ENCODE measurements at places on chromosomes 16 and 17. TPM values are rescaled to one million over a fixed set of nuclear protein-coding genes. Genes with fewer than 3 reads are reported as not detected.

CEMP1 gene
- 0.94 TPM for total RNA-seq

DNA sequence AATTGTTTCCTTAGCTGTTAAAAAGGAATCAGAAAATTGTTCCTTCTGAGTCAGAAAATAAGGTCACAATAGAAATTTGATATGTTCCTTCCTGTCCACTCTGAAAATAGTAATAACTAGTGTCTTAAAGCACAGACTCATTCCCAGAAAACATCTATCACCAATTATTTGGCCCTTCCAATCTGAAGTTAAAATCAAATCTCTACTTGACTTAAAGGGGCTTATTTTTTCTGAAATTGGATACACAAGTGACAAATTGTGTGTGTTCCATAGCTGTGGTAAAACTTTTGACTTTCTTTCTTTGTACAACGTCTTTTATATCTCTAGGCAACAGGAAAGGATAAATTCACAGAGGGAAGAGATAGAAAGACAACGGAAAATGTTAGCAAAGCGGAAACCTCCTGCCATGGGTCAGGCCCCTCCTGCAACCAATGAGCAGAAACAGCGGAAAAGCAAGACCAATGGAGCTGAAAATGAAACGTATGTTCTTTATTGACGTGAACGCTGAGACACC is 54.5 kb upstream of the MRC2 start:
- DNase-seq: no peak

DNA sequence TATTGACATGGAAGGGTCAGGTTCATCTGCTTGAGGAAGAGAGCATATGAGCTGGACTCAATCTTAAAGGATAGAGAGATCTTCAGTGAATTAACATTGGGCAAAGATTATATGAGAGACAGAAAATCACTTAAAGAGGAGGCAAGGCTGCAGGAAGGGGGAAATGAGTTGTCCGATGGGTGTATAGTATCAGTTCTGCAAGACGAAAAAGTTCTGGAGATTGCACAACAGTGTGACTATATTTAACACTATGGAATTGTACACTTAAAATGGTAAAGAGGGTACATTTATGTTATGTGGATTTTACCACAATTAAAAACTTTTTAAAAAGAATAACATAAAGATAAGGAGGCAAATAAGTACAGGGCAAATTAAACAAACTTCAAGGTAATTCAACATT is 80.7 kb downstream of the HELZ start:
- DNase-seq: no peak

- no peak for DNase-seq
These were observed 11.6 kb downstream of the HBQ1 start for GRCh38 chr16:191831-192230.

DNA sequence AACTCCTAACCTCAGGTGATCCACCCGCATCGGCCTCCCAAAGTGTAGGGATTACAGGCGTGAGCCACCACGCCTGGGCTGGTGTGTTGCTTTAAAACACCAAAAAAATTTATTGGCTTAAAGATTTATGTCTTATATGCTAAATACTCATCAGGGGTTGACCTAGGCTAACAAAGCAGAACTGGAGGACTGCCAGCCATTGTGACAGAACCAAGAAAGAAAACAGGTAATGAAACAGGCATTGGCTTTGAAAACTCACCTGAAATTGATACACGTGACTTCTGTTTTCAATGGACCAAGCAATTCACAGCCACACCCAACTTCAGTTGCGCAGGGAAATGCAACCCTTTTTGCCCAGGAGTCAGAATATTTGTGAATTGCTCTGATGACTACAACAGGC is 4.9 kb upstream of the PHAF1 start:
- peak; percentile 11 for DNase-seq

GRCh38 chr16:57798267-57798810 is 4.0 kb downstream of the KIFC3 start:
- no peak for DNase-seq

- peak; percentile 93 for DNase-seq
These were observed 31.3 kb downstream of the ZCCHC14 start for GRCh38 chr16:87461466-87461991.

DNA sequence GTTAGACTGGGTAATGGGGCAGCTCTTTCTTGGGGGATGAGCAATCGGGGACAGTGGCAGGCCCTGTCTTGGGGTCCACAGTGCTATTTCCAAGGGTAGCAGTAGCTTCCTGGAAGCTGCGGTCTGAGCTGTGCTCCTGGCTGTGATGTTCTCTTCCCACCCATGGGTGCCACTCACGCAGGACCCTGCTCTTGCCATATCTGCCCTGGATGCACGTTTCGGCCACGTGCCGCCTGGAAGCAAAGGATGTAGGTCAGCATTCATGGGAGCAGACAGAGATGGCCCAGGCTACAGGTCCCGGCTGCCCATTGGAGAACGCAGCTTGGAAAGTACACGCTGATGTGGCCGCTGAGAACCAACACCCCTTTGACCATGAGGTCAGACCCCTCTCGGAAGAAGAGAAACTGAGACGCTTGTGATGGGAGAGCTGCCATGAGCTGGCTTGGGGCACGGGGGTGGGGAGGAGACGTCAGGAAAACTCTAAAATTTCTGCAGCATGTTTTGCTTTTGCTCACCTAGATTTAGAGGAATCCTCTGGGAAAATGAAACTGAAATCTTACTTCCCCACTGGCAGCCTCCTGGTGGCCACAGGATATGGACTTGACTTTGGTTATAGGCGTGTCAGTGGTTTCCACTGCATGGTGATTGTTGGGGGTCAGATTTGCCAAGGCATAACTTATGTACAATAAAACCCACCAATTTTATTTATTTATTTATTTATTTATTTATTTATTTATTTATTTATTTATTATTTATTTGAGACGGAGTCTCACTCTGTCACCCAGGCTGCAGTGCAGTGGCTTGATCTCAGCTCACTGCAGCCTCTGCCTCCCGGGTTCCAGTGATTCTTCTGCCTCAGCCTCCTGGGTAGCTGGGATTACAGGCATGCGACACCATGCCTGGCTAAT is 36.2 kb upstream of the IRF8 start:
- DNase-seq: no peak

DNA sequence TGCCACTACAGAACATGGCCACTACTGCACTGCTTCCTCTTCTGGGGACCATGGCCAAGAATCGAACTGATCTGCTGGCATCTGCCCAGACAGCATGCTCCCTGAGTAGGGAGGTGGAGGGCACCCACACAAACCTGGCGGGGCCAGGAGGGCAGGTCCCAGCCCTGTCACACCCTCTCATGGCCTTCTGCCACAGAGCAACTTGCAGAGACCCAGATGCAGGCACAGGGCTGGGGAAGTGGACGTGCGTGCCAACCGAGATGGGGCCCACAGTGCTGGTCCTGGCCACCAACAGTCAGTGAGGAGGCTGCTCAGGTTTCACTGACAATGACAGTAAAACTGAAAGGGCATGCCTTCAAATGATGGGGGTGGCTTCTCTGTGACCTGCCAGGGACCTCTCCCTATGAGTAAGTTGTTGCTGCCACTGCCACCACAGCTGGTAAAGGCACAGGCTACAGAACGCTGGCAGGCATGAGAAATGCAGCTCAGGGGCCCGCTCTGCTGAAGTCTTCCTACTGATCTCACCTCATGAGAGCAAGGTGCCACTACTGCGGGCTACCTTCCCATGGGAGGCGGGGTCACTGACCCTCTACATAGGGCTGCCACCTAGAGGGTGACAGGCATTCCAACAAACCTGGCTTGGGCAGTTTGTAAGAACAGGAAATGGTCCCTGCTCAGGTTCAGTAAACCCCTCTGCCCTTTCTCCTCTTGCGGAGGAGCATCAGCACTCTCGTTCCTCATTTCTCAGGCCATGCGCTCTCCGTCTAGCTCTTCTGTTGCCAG is 15.5 kb downstream of the HIC1 start:
- DNase-seq: peak; percentile 71
